Tongue (tissue), 3 donors: ENCODE measurements at places on chromosomes 3 and 15. TPM values are rescaled to one million over a fixed set of nuclear protein-coding genes. Genes with fewer than 3 reads are reported as not detected.

GRCh38 chr3:47162697-47163168 lies 1.2 kb downstream of the SETD2 start:
- DNase-seq = peak; percentile 13

- DNase-seq = no peak
Observed at GRCh38 chr3:16498130-16498890, 15.2 kb downstream of the RFTN1 start.

- DNase-seq = no peak
Observed at GRCh38 chr3:54772051-54772450, 155.8 kb downstream of the LRTM1 start.

The A4GNT gene
- total RNA-seq = not detected

The KIF23 gene
- 19.5 TPM for total RNA-seq

The BTLA gene
- 0.10 TPM for total RNA-seq
